Activated CD8-positive, alpha-beta memory T cell treated with anti-CD3 and anti-CD28 coated beads for 36 hours (primary cell): ENCODE measurements at places on chromosomes 5 and 9. TPM values are rescaled to one million over a fixed set of nuclear protein-coding genes. Genes with fewer than 3 reads are reported as not detected.

PKD2L2 gene
- total RNA-seq = not detected

INSYN2B gene
- total RNA-seq = not detected

SPINK13 gene
- total RNA-seq = not detected

ESM1 gene
- not detected for total RNA-seq

PCDHB10 gene
- not detected for total RNA-seq

SNCB gene
- total RNA-seq = not detected

EFNA5 gene
- not detected for total RNA-seq

B4GALT1 gene
- 38.3 TPM for total RNA-seq

TPRN gene
- 11.9 TPM for total RNA-seq

F2RL2 gene
- total RNA-seq = not detected

PHF24 gene
- not detected for total RNA-seq

RNF38 gene
- 40.4 TPM for total RNA-seq

FGF10 gene
- not detected for total RNA-seq

TTC16 gene
- total RNA-seq = 1.3 TPM

IFNA21 gene
- total RNA-seq = not detected

NR5A1 gene
- not detected for total RNA-seq

IL9 gene
- 9.6 TPM for total RNA-seq

OR1J2 gene
- not detected for total RNA-seq

SCGB3A2 gene
- not detected for total RNA-seq

FCN2 gene
- total RNA-seq = not detected

CD274 gene
- 20.3 TPM for total RNA-seq

TEX48 gene
- not detected for total RNA-seq

SAPCD2 gene
- 16.4 TPM for total RNA-seq

MAMDC2 gene
- not detected for total RNA-seq

HACD4 gene
- total RNA-seq = 4.6 TPM

ADAM19 gene
- total RNA-seq = 55.0 TPM

PAM gene
- 92.8 TPM for total RNA-seq

CNTFR gene
- total RNA-seq = not detected

TRPM3 gene
- total RNA-seq = not detected

IL4 gene
- 2.0 TPM for total RNA-seq

LRRC19 gene
- total RNA-seq = not detected

CNTLN gene
- 0.32 TPM for total RNA-seq

EPB41L4B gene
- total RNA-seq = 0.32 TPM

PCDHA9 gene
- not detected for total RNA-seq

VLDLR gene
- 8.7 TPM for total RNA-seq

CCNI2 gene
- 9.3 TPM for total RNA-seq
